H4 (cell line): ENCODE measurements at places on chromosomes 4 and X.

DNA sequence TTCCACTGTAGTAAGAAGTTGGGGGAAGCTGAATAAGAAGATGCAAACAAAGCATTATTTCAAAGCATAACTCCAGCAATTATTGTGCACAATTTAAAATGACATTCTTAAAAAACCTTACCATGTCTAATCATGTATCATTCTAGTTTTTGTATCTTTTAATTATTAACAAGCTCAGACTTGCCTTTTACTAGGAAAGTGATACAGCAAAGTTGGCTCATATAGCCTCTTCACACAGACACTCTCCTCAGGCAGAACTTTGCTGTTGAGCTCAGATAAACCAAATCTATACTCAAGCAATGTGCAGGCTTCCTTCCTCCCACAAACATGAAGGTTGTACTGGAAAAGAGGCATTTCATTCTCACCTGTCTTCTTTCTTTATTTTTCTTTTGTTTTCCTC lies 358.7 kb upstream of the EMCN start:
- DNase-seq = no peak

DNA sequence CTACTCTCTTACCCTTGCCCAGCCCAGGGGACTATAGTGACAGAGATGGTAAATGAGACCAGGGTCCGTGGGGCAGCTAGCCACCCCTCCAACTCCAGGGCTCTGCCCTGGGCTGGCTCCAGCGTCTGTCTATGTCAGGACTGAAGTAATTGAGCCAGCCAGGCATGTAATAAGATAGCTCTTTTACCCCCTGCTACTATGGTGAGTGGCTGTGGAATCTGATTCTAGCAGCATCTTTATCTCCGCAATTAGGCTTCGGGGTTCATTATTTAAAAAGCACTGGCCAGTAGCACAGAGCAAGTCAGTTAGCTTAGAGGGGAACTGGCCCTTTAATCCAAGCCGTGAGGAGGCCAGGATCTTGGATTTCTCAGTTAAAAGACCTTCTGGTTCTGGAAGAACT lies 123.3 kb upstream of the RAI2 start:
- DNase-seq = no peak

GRCh38 chr4:124262211-124263179 lies 450.0 kb downstream of the ANKRD50 start:
- DNase-seq = peak; percentile 77

GRCh38 chr4:137129845-137130244 lies 402.4 kb downstream of the PCDH18 start:
- DNase-seq = no peak

DNA sequence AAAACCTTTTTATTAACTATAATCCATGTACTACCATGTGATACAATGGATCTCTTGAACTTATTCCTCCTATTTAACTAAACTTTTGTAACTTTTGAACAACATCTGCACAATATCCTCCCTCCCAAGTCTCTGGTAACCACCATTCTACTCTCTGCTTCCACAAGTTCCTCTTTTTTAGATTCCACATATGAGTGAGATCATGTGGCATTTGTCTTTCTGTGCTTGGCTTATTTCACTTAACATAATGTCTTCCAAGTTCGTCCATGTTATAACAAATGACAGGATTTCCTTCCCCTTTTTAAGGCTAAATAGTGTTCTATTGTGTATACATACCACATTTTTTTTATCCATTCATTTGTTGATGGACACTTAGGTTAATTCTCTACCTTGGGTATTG lies 28.1 kb downstream of the DCAF8L1 start:
- no peak for DNase-seq

DNA sequence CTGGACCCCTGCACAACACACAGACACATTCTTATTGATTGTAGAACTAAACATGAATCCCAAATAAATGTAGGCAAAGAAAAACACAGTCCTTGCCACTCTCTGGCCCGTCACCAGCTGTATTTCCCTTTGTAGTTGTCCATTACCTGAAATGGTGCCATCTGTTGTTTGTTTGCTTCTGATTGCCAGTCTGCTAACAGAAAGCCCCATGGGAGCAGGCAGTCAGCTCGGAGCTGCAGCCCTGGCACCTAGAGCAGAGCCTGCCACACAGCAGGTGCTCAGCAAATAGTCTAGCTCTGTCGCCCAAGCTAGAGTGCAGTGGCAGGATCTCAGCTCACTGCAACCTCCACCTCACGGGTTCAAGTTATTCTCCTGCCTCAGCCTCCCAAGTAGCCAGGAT lies 28.9 kb downstream of the CPLX1 start:
- no peak for DNase-seq

DNA sequence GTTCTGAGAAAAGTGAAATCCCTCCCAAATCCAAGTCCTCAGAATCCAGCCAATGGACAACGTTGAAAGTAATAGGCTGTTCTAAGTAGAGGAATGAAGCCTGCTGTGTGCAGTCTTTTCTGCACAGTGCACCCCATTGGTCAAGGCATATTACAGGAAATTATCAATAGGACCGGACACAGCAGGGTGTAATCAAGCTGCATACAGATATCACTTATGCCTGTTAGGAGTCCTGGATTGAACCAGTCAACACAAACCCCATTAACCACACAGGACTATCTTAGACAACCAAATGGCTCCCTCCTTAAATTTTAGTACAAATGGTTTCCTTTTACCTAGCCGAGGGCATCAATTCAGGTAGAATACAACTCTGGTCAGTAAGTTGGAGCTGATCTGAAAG lies 34.2 kb upstream of the MAGEA8 start:
- DNase-seq = no peak

GRCh38 chr4:26144526-26145155 lies 176.2 kb upstream of the RBPJ start:
- DNase-seq = no peak

DNA sequence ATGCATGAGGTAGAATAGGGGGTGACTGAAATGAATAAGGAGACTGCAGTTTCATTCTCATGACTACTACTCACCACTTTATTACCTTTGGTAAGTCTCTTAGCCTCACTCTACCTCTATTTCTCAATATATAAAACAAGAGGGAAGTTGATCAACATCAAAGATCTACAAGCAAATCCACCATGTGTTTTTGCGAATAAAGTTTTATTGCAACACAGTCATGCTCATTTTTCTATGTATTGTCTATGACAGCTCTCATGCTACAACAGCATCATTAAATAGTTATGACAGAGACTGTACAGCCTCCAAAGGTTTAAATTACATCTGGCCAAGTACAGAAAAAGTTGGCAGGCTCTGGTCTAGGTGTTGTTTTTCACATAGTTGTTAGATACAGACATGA lies 72.6 kb upstream of the CPEB2 start:
- no peak for DNase-seq

DNA sequence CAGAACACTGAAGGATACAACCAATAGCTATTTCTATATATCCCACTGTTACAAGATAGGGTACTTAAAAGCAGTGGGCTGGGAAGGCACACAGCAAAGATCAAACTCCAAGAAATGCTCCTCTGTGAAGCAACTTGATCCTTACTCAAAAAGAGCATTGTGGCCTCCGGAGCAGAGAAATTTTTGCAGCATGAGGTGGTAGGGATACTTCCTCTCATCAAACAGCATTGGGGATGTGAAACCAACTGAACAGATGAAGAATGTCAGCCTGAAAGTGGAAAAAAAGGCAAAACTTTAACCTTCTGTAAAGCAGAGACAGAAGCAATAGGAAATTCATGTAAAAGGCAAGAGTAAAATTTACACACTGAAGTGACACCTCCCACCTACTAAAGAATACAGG lies 92.2 kb downstream of the HUWE1 start:
- DNase-seq = no peak

DNA sequence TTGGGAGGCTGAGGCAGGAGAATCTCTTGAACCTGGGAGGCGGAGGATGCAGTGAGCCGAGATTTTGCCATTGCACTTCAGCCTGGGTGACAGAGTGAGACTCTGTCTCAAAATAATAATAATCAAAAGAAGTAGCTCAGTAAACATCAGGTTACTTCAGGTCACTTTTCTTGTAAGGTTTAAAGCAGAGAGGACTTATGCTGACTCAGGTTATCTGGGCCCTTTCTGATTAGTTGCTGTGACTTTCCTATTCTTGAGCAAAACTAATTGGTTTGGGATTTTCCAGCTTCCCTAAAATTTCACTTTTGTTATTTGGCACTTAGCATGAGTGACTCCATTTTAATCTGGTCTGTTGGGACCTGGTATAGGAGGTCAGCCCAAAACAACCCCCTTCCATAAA lies 812.9 kb downstream of the NLGN4X start:
- no peak for DNase-seq

DNA sequence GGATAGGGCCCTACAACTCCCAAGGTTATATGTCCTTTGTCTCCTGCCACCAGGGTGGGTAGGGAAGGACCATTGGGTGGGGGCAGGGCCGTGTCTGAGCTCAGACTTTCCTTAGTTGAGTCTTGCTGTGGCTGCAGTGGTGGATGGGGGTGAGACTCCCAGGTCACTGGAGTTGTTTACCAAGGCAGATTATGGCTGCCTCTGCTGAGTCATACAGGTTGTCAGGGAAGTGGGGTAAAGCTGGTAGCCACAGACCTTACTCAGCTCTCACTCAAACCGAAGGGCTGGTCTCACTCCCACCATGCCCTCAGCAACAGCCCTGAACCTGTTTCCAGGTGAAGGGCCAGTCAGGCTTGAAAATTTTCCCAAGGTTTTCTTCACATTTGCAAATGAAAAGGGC lies 58.8 kb upstream of the FAAH2 start:
- DNase-seq = peak; percentile 2

GRCh38 chr4:149781150-149781549 lies 34.5 kb downstream of the IQCM start:
- peak; percentile 65 for DNase-seq

GRCh38 chr4:150769248-150769647 lies 187.3 kb downstream of the MAB21L2 start:
- peak; percentile 45 for DNase-seq

DNA sequence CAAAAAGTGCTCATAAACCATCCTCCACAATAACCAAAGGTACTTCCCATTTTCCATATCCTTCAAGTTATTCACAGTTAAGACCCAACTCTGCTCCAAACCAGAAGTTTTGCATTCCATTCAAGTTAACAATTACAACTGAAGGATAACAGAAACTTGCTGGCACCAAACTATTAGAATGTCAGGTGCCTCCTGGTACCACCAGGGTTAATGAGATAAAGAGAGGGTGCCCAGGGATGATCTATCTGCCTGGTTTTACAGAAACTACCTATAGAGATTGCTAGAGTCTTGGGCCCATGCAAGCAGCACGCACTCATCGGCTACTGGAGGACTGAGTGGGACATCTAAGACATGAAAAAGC lies 114.6 kb downstream of the RBM47 start:
- DNase-seq = no peak

DNA sequence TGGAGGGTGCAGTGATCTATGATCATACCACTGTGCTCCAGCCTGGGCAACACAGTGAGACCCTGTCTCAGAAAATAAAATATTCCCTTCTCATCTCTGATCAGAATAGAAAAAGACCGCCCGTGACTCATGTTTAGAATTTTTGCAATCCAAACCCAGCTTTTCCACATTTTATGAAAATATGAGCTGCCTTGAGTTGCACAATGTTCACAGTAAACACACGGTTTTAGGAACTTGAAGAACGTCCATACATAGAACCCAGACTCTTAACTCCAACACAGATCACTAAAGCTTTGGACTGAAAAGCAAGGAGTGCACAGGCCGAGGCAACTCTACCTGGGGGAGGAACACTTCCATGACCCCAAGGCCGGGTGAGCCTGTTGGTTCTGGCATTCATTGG lies 305.0 kb downstream of the TENM3 start:
- no peak for DNase-seq

DNA sequence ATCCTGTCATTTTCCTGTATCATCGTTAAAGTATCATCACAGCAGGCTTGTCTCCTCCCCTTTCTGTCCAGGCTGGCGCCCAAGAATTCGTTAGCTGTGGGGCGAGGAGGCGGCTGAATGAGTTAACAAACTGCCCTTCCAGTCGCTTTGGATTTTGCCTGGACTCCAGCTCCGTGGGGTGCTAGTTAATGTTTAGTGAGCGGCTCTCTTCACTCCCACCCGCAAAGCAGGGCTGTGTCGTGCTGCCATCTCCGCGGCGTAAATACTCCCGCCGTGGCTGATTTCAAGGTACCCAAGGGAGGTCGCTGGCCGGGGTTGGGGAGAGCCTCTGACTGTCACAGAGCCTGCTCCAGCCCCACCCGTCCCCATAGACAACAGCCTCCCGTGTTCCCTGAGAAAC lies 44.9 kb upstream of the SPRY1 start:
- no peak for DNase-seq

DNA sequence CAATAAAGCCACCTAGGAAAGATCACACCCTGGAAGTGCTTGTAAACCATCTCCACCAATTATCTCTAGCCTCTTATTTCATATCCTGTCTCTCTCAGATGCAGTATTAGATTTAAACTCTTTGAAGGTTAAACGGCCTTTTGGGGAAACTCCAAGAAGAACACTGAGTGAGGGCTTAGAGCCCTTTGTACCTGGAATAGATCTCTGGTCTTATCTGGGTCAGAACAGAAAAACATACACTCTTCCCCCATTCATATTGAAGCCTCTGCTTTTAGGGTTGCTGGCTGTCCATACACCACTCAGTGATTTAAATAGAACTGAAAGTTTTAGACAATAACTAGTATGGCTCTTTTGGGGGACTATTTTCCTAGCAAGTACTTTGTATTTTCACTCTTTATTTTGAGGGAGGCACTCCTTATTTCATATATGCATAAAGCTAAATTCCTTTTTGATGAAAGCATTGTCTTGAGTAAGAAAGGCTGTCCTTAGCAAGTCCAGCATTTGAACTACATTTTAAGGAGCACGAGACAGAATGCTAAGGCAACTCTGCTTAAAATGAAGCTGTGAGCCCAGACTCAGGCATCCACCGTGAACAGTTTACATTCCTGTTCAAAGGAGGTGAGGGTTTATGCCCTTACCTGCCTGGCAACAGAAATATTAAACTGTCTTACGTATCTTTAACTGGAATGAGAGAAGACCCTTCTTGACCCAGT lies 17.4 kb downstream of the YY2 start:
- DNase-seq = no peak

DNA sequence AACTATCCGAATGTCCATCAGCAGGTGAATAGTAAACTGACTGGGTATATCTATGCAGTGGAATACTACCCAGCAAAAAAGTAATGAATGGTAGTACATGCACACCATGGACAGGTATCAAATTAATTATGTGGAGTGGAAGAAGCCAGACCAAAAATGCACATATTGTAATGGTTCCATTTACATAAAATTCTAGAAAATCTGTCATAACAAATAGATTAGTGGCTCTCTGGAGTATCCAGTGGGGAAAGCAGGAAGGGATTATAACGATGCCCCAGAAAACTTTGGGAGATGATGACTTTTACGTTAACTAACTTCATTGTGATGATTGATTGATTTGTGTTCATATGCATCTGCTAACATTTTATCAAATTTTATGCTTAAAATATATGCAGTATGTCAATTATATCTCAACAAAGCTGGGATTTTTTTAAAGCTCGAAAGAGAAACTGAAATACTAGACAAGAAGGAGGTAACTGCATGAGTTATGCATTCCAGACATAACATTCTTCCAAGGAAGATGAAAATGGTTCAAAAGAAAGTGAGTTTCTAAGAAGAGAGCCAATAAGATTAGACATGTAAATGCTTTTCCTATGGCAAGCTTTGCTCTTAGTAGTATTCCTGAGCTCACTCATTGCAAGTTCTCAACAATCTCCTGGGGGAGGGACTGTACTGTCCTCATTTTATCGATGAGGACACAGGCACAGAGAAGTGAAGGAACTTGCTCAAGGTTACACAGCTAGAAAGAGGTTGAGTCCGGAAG lies 58.6 kb upstream of the MSX1 start:
- no peak for DNase-seq
